SJSA1 (cell line): ENCODE measurements at places on chromosomes 2 and 18.

DNA sequence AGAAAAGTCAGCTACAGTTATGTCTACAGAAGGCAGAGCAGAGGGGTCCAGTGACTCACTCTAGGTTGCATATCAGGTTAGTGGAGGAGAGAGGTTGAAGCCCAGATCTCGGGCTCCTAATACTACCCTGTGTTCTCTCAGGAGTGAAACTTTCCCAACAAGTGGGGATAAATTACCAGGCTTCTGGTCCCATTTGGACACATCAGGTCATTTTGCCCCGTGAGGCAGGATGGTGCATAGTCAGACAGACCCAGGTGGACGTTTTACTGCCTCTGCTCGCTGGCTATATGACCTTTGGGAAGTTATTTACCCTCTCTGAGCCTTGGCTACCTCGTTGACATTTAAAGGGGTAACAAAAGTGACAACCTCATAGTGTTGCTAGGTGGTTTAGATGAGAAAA lies 128.0 kb upstream of the REV1 start:
- no peak for DNase-seq

DNA sequence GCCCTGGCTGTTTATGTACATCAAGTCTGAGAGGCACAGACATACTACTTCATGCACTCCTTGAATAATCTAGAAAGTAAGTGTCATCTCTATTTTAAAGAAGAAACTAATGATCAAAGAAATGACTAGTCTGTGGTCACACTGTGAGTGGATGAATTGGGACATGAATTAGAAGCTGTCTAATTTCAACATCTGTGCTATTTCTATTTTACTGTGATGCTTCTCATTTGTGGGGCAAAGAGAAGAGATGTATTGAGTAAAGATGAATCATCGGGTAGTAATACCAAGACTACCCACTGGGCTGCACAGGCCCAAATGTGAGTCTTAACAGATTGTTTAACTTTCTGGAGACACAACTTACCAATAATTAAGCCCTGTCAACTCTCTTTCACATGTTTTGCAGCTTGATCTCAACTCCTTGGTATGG lies 42.4 kb upstream of the MTIF2 start:
- peak; percentile 8 for DNase-seq

DNA sequence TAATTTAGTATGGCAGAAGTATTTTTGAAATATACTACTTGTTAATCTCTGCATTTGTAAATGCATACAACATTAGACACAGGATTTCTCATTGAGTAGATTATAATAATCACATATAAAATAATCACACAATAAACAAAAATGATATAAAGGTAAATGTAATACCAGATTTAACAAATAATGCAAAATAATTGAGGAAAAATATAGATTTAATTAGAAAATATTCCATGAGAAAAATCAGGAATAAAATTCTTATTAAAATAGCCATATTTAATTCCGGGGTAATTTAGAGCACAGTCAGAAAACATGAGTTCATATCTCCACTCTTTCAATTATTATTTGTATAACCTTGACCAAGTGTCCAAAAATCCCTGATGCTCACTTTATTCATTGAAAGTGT lies 385.9 kb upstream of the SYT4 start:
- DNase-seq: no peak

DNA sequence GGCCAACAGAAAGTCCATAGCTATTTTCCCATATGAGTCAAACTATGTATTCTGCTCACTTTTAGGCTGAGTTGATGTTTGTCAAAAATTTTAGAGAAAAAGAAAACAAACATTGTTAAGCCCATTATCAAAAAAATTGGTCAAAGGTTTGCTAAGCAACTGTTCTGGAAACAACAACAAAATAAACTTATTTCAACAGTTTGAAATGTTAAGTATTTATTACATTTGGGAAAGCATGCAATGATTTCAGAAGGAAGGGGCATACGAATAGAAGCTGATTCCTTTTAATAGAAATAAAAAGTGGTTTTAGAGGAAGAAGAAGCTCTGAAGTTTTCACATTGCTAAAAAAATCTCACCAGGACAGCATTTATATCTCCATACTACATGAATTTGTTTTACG lies 1837.5 kb upstream of the CELF4 start:
- no peak for DNase-seq

DNA sequence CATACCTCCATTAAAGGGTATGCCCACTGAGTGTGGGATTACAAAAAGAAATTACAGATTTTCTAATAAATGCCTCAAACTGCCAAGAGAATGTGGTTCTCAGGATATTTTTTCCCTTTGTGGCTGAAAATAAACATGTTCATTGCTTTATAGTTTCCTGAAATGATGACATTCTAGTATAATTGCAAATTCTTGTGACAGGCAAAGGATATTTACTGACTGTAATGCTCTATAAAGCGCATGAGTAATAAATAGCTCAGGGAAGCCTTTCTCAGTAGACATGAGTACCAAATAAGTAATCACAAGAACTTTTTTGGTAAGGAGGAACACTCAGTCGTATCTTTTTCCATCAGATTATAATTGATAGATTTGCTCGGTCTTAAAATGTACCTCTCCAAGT lies 72.3 kb downstream of the FTCDNL1 start:
- DNase-seq: no peak

- no peak for DNase-seq
Observed at GRCh38 chr2:104863146-104863467, 9.2 kb downstream of the POU3F3 start.
